Diencephalon (tissue), 1 donor: ENCODE measurements at places on chromosomes 13 and 19. TPM values are rescaled to one million over a fixed set of nuclear protein-coding genes. Genes with fewer than 3 reads are reported as not detected.

OR7A5 gene
- not detected for total RNA-seq

CXCL17 gene
- not detected for total RNA-seq

ALOX5AP gene
- 3.7 TPM for total RNA-seq

RNU6-9 gene
- total RNA-seq = not detected
